ENCODE measurements at places on chromosomes 2 and 18. TPM values are rescaled to one million over a fixed set of nuclear protein-coding genes. Genes with fewer than 3 reads are reported as not detected.

Gene TIA1
- total RNA-seq = 99.6 TPM

Gene METTL4
- 11.8 TPM for total RNA-seq

Gene DCC
- 5.1 TPM for total RNA-seq

Gene SERPINB2
- 2.4 TPM for total RNA-seq

Gene DUSP11
- 23.7 TPM for total RNA-seq

Gene NHEJ1
- 19.7 TPM for total RNA-seq

Gene ESPNL
- 9.2 TPM for total RNA-seq

Gene HPCAL1
- 42.5 TPM for total RNA-seq

Gene CFAP210
- not detected for total RNA-seq

Gene CTIF
- 14.6 TPM for total RNA-seq

Gene TCF23
- not detected for total RNA-seq

Gene CPLX4
- not detected for total RNA-seq

Gene MEMO1
- 32.7 TPM for total RNA-seq

Gene MEIS1
- total RNA-seq = 131 TPM

Gene SH2D6
- total RNA-seq = 1.4 TPM

Gene RND3
- 1,131 TPM for total RNA-seq

Gene FOSL2
- 33.3 TPM for total RNA-seq

Gene CTLA4
- total RNA-seq = not detected

Gene IL36G
- total RNA-seq = not detected

Gene MOGAT1
- total RNA-seq = not detected

Gene ACTG2
- 2.9 TPM for total RNA-seq

All from uterine smooth muscle cell (primary cell).